ENCODE measurements at places on chromosomes 5 and 9. TPM values are rescaled to one million over a fixed set of nuclear protein-coding genes. Genes with fewer than 3 reads are reported as not detected.

- peak overlapping the region; percentile 100 for H3K4me3 ChIP-seq
- H3K27me3 ChIP-seq: no peaks in the 10 kb centered on the region
- DNase-seq: no peak
- peaks cover 64% of the 10 kb centered on the region for H3K4me1 ChIP-seq
- peak overlapping the region; percentile 66 for H3K27ac ChIP-seq
These were observed 16.4 kb upstream of the MATR3 start for GRCh38 chr5:139277171-139277570.

GRCh38 chr9:115522912-115523311, 405.0 kb upstream of the TNC start:
- no peaks in the 10 kb centered on the region for H3K4me1 ChIP-seq
- no peak overlapping the region for H3K27ac ChIP-seq
- no peak for DNase-seq

Gene PRDM9
- total RNA-seq: 0.12 TPM

DNA sequence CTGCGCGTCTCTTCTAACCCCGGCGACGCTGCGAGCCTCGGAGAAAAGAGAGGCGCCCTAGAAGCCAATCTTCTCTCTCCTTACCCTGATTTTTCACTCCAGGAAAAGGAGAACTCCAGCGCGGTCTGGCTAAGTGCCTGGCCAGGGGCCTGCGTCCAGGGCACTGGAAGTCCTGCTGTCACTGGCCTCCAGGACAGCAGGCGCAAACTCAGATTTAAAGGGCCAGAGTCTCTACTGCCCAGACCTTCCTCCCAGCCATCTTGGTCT, 553 bp upstream of the FOXB2 start:
- peaks cover 81% of the 10 kb centered on the region for H3K27me3 ChIP-seq
- H3K4me1 ChIP-seq: no peaks in the 10 kb centered on the region
- H3K4me3 ChIP-seq: no peak overlapping the region
- no peak overlapping the region for H3K27ac ChIP-seq
- H3K36me3 ChIP-seq: no peaks in the 10 kb centered on the region

GRCh38 chr5:14153071-14153864, 10.1 kb downstream of the TRIO start:
- peak overlapping the region; percentile 94 for H3K27ac ChIP-seq
- H3K4me1 ChIP-seq: peaks cover 78% of the 10 kb centered on the region
- H3K4me3 ChIP-seq: peak overlapping the region; percentile 33
- DNase-seq: no peak
- peaks cover 12% of the 10 kb centered on the region for H3K36me3 ChIP-seq
- no peaks in the 10 kb centered on the region for H3K27me3 ChIP-seq

DNA sequence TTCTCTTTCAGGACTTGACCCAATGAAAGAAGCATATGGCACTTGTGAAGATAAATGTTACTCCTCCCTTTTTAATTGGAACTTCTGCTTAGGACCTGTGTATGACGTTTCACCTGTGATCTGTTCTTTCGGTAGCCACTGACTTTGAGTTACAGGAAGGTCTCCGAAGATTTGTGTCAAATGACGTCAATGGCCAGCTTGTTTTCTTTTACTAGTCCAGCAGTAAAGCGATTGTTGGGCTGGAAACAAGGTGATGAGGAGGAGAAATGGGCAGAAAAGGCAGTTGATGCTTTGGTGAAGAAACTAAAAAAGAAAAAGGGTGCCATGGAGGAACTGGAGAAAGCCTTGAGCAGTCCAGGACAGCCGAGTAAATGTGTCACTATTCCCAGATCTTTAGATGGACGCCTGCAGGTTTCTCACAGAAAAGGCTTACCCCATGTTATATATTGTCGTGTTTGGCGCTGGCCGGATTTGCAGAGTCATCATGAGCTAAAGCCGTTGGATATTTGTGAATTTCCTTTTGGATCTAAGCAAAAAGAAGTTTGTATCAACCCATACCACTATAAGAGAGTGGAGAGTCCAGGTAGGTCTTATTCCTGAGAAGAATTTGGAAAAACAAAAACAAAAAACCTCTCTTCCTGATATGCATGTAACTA, 21.1 kb downstream of the SMAD5 start:
- no peaks in the 10 kb centered on the region for H3K27me3 ChIP-seq
- no peak overlapping the region for H3K27ac ChIP-seq
- DNase-seq: no peak
- peaks cover 24% of the 10 kb centered on the region for H3K36me3 ChIP-seq
- peaks cover 9% of the 10 kb centered on the region for H3K4me1 ChIP-seq

GRCh38 chr5:126354858-126355731, 68.1 kb upstream of the GRAMD2B start:
- H3K27ac ChIP-seq: peak overlapping the region; percentile 97
- H3K4me1 ChIP-seq: peaks cover 72% of the 10 kb centered on the region
- H3K27me3 ChIP-seq: no peaks in the 10 kb centered on the region

Gene LCN2
- 154 TPM for total RNA-seq

Gene PARP8
- 0.69 TPM for total RNA-seq

- no peak overlapping the region for H3K4me3 ChIP-seq
- H3K4me1 ChIP-seq: no peaks in the 10 kb centered on the region
- DNase-seq: peak; percentile 7
These were observed 145.2 kb downstream of the MAST4 start for GRCh38 chr5:66741394-66741793.

DNA sequence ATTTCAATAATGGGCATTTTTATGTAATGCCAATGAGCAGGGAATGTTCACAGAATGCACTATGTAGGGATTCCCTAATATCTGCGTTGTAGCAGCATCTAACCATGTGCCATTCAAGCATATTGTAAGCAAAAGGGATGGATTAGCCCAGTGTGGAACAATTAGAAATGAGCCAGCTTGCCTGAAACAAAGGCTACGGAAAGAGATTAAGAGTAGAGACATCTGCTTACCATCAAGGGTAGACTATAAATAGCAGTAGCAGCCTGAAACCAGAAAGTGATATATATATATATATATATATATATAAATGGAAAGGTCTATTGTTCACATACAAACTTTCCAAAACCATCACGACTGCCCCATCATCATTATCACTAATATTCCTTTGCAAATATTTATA, 31.9 kb upstream of the CEP120 start:
- H3K36me3 ChIP-seq: no peaks in the 10 kb centered on the region
- H3K4me1 ChIP-seq: peaks cover 8% of the 10 kb centered on the region
- H3K27ac ChIP-seq: no peak overlapping the region
- DNase-seq: no peak
- H3K27me3 ChIP-seq: no peaks in the 10 kb centered on the region

Gene KIF4B
- total RNA-seq: not detected

DNA sequence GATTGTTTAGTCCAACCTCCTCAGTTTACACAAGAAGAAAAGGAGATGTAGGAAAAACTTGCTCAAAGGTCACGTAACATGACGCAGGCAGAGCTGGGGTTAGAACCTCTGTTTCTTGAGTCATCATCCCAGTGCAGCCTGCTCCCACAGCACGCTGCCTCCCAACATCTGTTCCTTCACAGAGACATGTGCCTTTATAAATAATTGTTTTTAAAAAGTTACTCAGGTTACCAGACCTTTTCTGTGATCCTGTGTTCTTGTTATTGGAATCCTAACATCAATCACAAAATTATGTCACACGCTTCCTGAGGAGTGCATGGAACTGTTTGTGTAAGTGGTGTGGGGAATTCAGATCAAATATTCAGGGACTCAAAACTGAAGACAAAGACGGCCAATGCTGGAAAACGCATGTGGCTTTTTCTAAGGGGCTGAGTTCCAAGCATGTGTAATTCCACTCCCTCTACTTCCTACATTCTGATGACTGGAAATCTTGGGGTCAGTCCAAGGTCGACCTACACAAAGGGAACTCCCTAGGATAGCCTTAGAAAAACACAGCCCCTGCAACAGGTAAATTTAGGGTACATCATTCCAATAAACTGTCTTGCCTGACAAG, 184.3 kb downstream of the TSSK1B start:
- H3K27ac ChIP-seq: no peak overlapping the region
- no peaks in the 10 kb centered on the region for H3K36me3 ChIP-seq
- H3K4me3 ChIP-seq: no peak overlapping the region
- H3K4me1 ChIP-seq: no peaks in the 10 kb centered on the region
- H3K27me3 ChIP-seq: peaks cover 3% of the 10 kb centered on the region

Gene EIF4E1B
- not detected for total RNA-seq

GRCh38 chr9:68817079-68817875, 112.2 kb downstream of the PIP5K1B start:
- H3K27ac ChIP-seq: no peak overlapping the region
- no peaks in the 10 kb centered on the region for H3K36me3 ChIP-seq
- H3K4me3 ChIP-seq: no peak overlapping the region
- peaks cover 19% of the 10 kb centered on the region for H3K27me3 ChIP-seq

- DNase-seq: peak; percentile 44
- H3K27me3 ChIP-seq: no peaks in the 10 kb centered on the region
- H3K4me3 ChIP-seq: no peak overlapping the region
- peaks cover 32% of the 10 kb centered on the region for H3K4me1 ChIP-seq
These were observed 9.2 kb upstream of the SHROOM1 start for GRCh38 chr5:132839426-132840301.

Gene SLC46A2
- not detected for total RNA-seq

DNA sequence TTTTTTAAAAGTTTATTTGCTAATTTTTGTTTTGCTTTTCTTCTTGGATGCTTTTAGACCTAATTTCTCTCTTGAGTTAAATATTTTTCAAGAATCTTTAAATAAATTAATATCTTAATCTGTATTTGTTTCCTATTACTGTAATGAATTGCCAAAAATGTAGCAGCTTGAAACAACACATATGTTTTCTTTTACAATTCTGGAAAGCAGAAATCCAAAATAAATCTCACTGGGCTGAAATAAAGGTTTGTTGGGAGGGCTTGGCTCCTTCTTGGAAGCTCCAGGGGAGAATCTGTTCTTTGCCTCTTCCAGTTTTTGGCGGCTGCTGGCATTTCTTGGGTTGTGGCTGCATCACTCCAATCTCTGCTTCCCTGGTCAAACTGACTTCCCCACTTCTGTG, 658.1 kb upstream of the ARRDC3 start:
- H3K36me3 ChIP-seq: no peaks in the 10 kb centered on the region
- DNase-seq: no peak

GRCh38 chr9:14405176-14405706, 91.3 kb upstream of the NFIB start:
- H3K4me3 ChIP-seq: no peak overlapping the region
- no peaks in the 10 kb centered on the region for H3K27me3 ChIP-seq
- no peak for DNase-seq
- H3K4me1 ChIP-seq: peaks cover 13% of the 10 kb centered on the region
- no peak overlapping the region for H3K27ac ChIP-seq
- no peaks in the 10 kb centered on the region for H3K36me3 ChIP-seq

Gene NPR3
- 5.8 TPM for total RNA-seq

DNA sequence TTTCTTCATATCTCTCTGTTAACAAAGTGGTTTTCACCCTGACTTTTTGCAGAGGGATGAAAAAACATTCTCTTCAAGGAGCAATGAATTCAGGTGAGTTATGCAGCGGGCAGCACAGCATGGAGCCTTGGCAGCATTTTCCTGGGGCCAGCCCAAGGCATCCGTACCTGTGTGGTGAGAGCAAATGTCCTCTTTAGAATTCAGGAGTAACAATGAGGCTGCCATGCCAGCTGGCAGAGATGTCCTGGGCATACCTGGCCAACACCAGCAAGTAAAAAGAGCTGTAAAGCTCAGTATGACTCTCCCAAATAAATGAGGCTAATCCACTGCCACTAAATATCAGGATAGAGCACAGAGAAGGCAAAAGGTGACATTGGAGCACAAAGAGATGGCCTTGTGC, 277.6 kb upstream of the TRPC7 start:
- H3K4me3 ChIP-seq: no peak overlapping the region
- H3K27ac ChIP-seq: no peak overlapping the region
- no peaks in the 10 kb centered on the region for H3K4me1 ChIP-seq

GRCh38 chr9:73064315-73064714, 87.3 kb upstream of the ANXA1 start:
- H3K4me1 ChIP-seq: no peaks in the 10 kb centered on the region
- no peak overlapping the region for H3K27ac ChIP-seq
- H3K4me3 ChIP-seq: no peak overlapping the region
- H3K36me3 ChIP-seq: no peaks in the 10 kb centered on the region

Gene ECM2
- total RNA-seq: not detected

DNA sequence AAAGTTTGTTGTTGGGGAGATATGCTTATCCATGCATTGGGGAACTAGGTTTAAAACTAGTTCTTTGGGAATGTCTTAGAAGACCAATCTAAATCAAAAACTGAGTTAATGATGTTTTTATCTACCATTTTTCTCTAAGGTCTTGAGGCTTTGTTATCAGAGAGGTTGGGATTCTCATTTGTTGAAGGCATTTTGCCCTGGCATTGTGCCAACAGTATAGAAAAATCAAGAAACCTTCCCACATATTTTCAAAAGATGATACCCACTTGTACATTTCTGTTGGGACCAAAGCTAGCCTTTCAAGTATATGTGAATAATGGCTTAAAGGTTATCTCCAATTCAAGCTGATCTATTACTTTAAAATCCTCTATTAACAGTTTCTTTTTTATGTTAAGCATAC, 419.8 kb upstream of the KIF2A start:
- H3K36me3 ChIP-seq: no peaks in the 10 kb centered on the region
- H3K27ac ChIP-seq: no peak overlapping the region
- DNase-seq: no peak
- no peak overlapping the region for H3K4me3 ChIP-seq
- no peaks in the 10 kb centered on the region for H3K27me3 ChIP-seq

DNA sequence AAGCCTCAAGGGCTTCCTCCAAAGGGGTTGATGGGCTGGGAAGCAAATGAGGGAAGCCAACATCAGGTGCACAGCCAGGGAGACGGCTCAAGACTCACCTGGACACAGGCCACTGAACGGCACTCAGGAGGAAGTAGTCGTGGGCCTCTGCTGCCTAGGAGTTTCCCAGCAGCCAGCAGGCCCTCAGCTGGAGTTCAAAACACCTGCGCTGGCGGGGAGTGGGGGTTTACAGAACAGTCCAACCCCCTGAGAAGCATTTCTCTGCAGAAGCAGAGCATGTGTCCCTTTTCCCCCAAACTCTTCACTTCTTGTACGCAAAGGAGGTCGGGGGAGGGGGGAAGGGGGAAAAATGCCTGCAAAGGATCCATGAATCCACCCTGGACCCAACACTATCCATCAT, 2.3 kb downstream of the WHRN start:
- H3K27me3 ChIP-seq: no peaks in the 10 kb centered on the region
- DNase-seq: peak; percentile 11
- H3K4me1 ChIP-seq: peaks cover 22% of the 10 kb centered on the region
- H3K27ac ChIP-seq: peak overlapping the region; percentile 16
- peak overlapping the region; percentile 90 for H3K4me3 ChIP-seq
- no peaks in the 10 kb centered on the region for H3K36me3 ChIP-seq

GRCh38 chr9:35079041-35079425, 709 bp downstream of the FANCG start:
- H3K27me3 ChIP-seq: no peaks in the 10 kb centered on the region
- no peaks in the 10 kb centered on the region for H3K36me3 ChIP-seq
- H3K4me1 ChIP-seq: 0 out of 2 replicates have a peak, but pooled peaks cover 8% of the 10 kb centered on the region

DNA sequence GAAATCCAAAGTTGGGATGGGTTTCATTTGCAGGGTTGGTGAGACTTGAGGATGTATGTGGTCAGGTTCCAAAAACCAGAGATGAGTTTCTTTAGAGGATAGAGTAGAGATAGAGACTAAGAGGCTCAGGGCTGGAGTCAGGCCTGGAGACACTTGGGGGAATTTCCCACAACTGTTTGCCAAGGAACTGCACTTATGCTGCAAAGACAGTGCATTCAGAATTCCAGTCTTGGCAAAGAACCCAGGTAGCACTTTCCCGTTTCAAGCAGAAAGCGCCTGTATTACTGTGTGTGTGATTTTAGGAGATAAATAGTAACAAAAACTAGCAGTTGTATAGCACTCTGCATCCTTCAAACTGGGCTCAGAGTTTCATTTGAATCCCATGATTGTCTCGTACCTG, 55.4 kb downstream of the SNCAIP start:
- H3K4me3 ChIP-seq: no peak overlapping the region

GRCh38 chr9:3525096-3525835, 535 bp downstream of the RFX3 start:
- no peak for DNase-seq
- H3K27me3 ChIP-seq: no peaks in the 10 kb centered on the region
- peaks cover 11% of the 10 kb centered on the region for H3K4me1 ChIP-seq

- DNase-seq: peak; percentile 49
- no peaks in the 10 kb centered on the region for H3K27me3 ChIP-seq
- H3K4me3 ChIP-seq: no peak overlapping the region
These were observed 142.9 kb upstream of the MSX2 start for GRCh38 chr5:174581479-174581878.

Measured in PC-3 (cell line).